Amygdala (tissue), 56 donors: ENCODE measurements at places on chromosomes 3 and 15.

DNA sequence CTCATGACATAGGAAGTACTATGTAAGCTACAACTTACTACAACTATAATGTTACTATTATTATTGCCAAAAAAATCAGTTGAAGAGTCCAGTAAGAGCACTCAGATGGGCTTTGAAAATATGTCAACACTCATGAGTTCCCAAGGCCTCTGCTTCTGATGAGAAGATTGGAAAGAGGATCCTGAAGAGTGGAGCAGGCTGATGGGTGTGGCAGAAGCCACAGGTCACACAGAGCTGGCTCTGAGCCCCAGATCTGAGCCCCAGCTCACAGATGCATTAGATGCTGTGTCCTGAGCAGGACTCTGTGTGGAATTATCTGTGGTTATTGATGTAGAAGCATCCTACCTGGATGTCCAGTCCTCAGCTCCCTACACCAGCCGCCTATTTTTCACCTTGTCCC, 65.6 kb downstream of the SPSB4 start:
- DNase-seq: no peak

GRCh38 chr15:82802497-82802896, 3.4 kb downstream of the FSD2 start:
- DNase-seq: no peak

- no peak for DNase-seq
Measured at GRCh38 chr3:130456540-130456939, 60.4 kb upstream of the COL6A6 start.

- no peak for DNase-seq
Measured at GRCh38 chr15:47742742-47743141, 25.4 kb downstream of the SEMA6D start.

DNA sequence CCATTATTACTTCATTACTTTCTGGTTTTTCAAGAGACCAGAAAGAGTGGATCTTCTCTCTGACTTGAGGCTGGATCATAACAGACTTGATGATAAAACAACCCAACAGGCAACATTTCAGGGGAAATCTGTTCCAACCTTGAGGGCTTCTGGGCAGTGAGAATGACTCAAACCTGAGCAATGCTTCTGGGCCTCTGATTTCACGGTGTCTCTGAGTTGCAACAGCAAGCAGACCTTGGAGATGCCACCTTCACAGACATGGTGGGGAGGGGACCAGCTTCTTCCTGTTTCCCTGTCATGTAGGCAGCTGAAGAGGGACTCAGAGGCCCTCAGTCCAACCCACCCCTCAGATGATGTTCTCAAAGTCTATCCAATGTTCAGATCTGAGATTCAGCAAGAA, 104.0 kb downstream of the ABHD5 start:
- DNase-seq: no peak

GRCh38 chr3:128400671-128401070, 66.0 kb downstream of the DNAJB8 start:
- DNase-seq: no peak

DNA sequence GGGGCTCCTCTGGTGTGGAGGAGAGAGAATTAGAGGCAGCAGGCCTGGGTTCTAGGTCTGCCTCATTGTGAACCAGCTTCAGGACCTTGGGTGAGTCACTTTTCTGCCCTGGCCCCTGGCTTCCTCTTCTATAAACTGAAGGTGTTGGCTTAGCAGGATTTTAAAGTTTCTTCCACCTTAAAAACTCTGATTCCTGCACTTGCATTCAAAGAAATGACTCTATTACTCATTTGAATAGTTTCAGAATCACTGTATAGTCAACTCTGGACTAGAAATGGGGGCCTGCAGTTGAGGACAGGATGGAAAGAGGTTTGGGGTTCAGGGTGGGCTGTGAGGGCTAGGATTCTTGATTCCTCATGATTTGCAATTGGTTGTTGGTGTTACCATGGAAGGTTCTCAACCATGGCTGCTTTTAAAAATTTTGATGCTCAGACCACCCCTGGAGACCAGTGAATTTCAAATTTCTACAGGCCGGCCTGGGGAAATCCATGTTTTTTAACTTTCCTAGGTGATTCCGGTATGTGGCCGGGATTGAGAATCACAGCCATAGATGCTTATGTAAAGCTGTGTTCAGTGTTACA, 19.9 kb downstream of the SMAD3 start:
- no peak for DNase-seq

DNA sequence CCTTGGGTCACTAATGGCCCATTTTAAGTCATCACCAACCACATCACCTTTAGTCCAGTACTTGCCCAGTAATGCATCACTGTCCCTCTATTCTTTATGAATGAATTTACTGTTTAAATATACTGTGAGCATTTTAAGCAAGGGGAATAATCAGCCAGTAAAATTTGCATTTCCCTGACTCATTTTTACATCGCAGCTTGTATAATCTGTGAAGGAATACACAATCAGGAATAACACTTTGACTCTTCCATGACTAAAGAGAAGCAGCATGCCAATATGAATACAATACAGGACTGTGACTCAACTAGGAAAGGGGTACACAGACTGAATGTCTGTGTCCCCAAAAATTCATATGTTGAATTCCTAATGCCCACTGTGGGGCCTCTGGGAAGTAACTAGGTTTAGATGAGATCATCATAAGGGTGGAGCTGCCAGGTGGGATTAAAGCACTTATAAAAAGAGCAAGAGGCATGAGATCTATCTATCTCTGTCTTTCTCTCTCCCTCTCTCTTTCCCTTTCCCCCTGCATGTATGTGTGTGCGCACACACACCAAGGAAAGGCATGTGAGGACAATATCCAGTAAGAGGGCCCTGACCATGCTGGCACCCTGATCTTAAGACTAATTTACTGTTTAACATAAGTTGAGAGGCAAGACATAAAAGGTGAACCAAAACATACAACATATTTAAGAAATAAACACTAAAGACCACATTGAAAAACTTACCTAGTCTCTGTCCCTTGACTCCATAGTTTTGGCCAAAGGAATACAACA, 12.1 kb downstream of the B4GALT4 start:
- no peak for DNase-seq

- DNase-seq: no peak
Measured at GRCh38 chr15:71472566-71472965, 337.8 kb upstream of the NR2E3 start.

GRCh38 chr3:33883951-33884561, 85.6 kb downstream of the PDCD6IP start:
- no peak for DNase-seq

GRCh38 chr3:106482451-106482850, 613.6 kb upstream of the CBLB start:
- no peak for DNase-seq

DNA sequence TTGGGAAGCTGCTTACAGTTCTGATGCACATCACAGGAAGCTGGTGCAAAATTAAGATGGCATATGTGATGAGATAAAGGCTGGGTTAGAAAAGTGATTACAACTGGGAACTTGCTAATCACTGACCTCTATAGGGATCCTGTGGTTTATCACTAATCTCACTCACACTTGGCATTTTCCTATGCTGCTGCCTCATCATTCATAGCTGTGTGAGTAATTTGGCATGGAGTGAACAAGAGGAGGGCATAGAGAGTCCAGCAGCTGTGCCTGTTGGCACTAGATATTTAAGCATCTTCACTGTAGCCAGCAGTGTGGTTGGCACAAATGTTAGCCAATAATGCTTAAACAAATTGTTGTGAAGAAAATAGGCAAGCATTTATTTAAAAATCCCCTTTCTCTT, 217.7 kb upstream of the CGNL1 start:
- DNase-seq: no peak

DNA sequence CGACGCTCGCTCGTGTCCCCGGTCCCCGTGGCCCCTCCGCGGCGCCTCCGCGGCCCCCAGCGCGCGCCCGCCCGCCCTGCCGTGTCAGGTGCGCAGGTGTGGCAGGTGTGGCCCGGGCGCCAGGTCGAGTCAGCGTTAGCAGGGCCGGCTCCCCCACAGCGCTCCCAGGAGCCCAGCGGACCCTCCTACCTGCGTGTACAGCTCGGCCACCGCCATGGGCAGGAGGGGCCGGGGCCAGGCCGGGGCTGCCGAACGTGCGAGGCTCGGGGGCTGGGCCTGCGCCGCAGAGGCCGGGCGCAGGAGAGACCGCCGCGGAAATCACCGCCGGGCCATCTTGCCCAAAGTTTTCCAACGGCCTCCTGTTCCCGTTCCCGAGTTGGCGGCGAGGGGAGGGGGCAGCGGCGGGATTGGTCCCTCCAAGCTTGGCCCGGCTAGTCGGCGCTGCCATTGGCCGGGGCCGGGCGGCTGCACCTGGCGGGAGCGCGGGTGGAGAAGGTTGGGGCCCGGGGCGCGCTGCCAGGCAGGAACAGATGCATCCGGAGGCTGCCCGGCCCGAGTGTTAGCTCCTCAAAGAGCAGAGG, at the start of gene MYO5C:
Gene MYO5C, minus strand, starts transcription at position 384 of the 581 bp plus-strand sequence. Its CDS starts 168 bp downstream, at position 216.
- no peak for DNase-seq

DNA sequence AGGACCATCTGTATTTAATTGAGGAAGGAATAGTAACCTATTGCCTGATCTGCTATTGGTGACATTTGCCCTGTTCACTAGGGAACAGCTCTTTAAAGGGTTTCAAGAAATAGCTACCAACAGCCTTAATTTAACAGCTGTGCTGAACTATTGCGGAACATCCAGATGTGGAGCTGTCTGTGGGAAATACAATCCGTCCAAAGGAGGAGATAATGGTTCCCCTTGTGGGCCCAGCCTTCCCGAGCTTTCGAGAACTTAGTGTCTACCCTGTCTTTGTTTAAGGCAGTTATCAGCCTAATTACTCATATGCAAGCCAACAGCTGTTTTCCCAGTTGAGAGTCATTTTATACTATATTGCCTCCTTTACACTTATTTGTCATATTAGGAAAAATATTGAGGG, 398.6 kb downstream of the WDR72 start:
- DNase-seq: no peak
